ENCODE measurements at places on chromosomes 13 and 19.

DNA sequence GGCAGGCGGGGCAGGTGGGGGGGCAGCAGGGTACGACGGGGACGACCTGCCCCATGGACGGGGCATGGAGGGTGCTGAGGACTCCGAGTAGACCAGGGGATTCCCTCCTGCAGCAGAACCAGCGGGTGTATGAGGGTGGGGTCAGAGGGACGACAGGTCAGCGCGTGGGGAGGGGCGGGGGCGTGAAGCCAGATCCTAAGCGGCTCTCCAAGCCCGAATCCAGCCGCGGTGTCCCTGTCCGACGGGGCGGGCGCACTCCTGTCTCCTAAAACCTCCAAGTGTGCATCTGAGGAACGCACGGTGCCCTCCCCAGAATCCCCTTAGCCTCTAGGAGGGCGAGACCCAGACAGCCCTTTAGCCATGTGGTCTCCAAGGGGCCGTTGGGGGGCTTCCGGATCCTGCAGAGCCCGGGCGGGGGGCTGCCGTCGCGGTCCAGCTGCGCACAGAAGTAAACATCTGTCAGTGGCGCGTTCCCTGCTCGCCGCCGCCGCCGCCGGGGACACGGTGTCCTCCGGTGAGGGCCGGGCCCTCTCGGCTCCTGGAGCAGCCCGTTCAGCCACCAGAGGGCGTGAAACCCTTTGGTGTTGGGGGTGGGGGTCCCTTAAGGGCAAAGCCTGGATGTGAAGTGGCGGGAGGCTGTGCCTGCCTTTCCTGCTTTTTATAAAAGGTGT is 730 bp downstream of the NRTN start:
- DNase-seq = peak; percentile 57

GRCh38 chr13:47033216-47033615 is 136.4 kb upstream of the HTR2A start:
- DNase-seq = peak; percentile 69

DNA sequence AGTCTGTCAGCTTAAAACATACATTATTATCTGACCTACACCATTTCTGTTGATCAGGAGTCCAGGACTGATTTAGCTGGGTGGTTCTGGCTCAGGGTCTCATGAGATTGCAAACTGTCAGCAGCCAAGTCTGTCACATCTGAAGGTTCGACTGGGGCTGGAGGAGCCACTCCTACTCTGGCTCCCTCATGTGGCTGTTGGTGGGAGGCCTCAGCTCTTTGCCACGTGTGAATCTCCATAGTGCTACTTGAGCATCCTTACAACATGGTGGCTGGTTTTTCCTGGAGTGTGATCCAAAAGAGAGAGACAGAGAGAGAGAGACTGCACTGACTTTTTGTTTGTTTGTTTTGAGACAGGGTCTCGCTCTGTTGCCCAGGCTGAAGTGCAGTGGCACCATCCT is 63.6 kb upstream of the NFIC start:
- DNase-seq = no peak

DNA sequence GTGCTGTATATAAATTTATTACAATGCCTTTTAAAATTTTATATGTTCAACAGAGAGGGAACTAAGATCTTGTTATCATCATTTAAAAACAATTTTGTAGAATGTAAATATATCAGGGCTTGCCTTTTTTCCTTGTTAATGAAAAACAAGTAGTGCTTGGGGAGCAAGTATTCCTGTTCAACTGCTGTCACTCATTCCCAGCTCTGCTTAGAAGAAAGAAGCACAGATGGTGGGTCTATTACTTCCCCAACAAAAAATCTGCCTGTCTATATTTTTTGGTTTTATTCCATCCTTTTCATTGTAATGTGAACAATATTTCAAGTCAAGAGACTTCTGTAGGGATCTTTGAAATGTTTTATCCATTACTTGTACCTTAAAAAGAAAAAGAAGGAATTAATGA is 503.9 kb downstream of the GPC5 start:
- no peak for DNase-seq

DNA sequence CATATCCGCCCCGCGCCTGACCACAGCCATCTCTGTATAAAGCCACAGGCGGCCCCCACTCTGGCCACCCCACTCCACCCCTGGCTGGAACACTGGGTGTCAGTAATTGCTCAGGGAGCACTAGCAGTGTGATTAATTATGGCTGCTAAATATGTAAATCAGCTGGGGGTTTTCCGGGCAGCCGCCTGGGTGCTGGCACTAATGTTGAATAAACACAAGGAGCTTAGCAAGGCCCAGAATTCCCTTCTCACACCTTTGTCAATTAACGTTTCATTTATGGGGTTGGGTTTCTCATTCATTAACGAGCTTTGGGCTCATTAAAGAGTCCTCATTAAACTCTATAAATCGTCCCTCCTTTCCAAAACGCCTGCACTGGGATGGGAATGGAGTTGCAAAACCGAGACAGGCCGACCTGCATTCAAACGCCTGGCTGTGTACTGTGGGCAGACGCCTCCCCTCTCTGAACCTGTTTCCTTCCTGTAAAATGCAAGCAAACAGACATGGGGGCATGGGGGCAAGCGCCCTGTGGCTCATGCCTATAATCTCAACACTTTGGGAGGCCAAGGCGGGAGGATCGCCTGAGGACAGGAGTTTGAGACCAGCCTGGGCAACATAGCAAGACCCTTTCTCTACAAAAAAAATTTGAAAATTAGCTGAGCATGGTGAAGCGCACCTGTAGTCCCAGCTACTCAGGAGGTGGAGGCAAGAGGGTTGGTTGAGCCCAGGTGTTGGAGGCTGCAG is 17.7 kb upstream of the OLFM2 start:
- no peak for DNase-seq

- no peak for DNase-seq
Observed at GRCh38 chr13:46738766-46739165, 58.2 kb downstream of the ESD start.
